Calu3 (cell line): ENCODE measurements at places on chromosomes 6 and 20. TPM values are rescaled to one million over a fixed set of nuclear protein-coding genes. Genes with fewer than 3 reads are reported as not detected.

DNA sequence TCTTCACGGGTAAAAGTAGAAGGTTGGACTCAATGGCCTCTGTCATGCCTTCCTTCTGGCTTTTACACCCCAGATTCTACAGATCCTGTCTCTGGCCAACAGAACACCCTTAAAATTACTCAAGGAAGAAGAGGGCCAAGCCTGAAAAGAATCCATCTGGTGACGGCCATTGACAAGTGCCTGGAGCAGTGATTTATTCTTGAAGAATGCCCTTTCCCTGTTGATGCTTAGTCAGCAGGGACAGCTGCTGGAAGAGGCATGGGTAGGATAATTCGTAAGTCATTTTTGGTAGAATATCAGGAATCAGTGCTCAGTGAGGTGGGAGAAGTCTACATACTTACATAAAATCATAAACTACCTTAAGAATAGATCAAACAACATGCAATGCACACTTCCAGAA, 397.9 kb downstream of the SAMD5 start:
- H3K4me1 ChIP-seq: no peaks in the 10 kb centered on the region
- H3K27me3 ChIP-seq: no peaks in the 10 kb centered on the region
- H3K27ac ChIP-seq: no peak overlapping the region
- DNase-seq: no peak

DNA sequence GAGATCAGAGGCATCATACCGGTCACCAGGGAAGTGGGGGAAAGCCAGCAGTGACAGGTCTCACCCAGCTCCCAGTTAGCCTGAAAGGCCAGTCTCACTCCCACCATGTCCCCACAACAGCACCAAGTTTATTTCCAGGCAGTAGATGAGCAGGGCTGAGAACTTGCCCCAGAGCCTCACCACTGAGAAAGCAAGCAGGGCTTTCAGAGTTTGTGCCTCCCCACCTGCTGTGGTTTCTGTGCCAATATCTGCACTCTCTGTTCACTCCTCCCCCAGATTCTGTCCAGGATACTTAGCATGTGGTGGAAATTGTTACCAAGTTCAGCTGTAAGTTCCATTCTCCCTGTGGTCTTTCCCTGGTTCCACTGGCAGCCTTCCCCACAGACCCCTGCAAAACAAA, 255.0 kb upstream of the HTR1E start:
- no peaks in the 10 kb centered on the region for H3K36me3 ChIP-seq
- H3K4me1 ChIP-seq: no peaks in the 10 kb centered on the region
- no peaks in the 10 kb centered on the region for H3K27me3 ChIP-seq
- no peak overlapping the region for H3K27ac ChIP-seq
- H3K4me3 ChIP-seq: no peak overlapping the region

- no peaks in the 10 kb centered on the region for H3K4me1 ChIP-seq
- no peak overlapping the region for H3K27ac ChIP-seq
- H3K27me3 ChIP-seq: peaks cover 83% of the 10 kb centered on the region
- no peak overlapping the region for H3K4me3 ChIP-seq
- no peak for DNase-seq
These were observed 165.2 kb upstream of the TOP1 start for GRCh38 chr20:40863355-40863919.

DNA sequence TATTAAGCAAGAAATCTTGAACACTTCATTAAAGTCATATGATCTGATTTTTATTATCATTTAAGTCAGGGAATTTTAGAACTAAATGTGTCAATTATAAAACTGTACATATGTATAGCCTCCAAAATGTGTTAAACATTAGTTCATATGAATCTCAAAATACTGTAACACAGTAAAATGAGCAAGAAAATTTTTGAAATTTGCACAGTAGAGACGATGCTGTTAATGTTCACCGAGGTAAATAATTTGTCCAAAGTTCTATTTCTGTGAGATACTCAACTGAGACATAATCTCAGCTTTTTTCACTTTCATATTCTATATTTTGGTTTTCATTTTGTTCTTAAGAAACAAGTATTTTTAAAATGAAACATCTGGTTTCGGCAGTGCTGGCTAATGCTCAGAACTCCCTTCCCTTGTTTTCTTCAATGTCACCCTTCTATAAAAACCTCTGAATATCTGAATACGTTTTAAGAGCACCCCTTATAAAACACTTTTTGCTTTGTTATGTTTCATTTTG, 353.1 kb downstream of the LAMA2 start:
- no peak overlapping the region for H3K4me3 ChIP-seq
- DNase-seq: no peak
- H3K36me3 ChIP-seq: no peaks in the 10 kb centered on the region

- no peak overlapping the region for H3K4me3 ChIP-seq
- no peaks in the 10 kb centered on the region for H3K4me1 ChIP-seq
- no peak for DNase-seq
- no peaks in the 10 kb centered on the region for H3K27me3 ChIP-seq
These were observed 52.1 kb upstream of the FBXO30 start for GRCh38 chr6:145866456-145867396.

The TPBG gene
- 42.6 and 46.5 TPM in 2 replicates for total RNA-seq

The HLA-DMB gene
- total RNA-seq: 32.4 and 35.9 TPM in 2 replicates
